Islet precursor cell (in vitro differentiated cells): ENCODE measurements at places on chromosomes 12 and 14.

- no peak for DNase-seq
These were observed 24.5 kb upstream of the PAWR start for GRCh38 chr12:79715308-79715707.

DNA sequence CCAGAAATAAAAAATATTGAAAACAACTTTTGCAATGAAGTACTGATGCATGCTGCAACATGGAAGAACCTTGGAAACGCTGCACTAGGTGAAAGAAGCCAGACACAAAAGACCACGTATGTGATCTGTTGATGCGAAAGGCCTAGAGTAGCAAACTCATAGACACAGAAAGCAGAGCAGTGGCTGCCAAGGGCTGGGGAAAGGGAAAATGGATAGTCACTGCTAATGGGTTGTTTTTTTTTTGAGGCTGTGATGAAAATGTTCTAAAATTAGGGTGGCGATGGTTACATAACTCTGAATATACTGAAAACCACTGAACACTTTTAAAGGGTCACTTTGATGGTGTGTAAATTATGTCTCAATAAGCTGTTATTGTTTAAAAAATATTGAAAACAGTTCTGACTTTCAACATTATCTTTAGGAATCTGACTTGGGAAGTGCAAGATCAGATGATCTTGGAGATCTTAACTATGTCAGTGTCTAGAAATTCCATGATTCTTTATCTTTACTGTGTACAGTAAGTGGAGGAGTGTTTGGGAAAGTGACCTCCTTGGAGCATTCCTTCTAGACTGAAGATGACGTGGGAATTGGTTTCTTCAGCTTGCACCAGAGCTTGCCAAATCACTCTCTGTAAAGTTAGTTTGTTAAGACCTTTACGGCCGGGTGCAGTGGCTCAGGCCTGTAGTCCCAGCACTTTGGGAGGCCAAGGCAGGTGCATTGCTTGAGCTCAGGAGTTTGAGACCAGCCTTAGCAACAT lies 12.4 kb downstream of the MLXIP start:
- DNase-seq = no peak

DNA sequence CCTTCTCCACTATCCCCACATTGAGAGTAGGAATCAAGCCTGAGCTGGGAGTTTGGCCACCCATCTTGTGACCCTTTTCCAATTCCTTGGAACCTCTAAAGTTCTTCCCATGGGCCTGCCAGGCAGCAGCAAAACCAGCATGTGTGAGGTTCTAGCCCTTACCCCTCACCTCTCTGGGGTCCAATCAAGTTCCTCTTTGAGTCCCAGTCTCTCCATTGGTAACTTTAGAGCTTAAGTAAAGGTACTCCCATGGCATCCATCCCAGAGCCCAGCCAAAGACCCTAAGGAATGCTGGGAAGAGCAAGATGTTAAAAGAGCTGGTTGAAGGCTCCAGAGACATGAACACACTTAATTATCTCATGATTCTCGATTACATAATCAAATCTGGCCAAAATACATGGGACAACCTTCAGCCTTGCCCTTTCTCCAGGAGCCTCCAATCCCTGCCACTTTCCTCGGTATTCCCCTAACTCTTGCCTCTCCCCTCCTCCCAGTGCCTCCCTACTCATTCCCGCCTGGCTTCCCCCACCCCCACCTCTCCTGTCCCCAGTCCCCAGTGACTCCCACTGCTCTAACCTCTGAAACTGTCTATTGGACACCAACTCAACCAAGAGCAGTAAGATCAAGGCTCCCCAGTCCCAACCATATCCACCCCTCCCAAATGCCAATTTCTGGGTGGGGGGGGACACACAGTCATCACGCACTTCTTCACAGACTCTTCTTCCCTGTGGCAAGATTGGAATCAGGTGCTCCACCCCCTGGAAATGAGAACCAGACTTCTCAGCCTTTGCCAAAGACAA lies 4.8 kb upstream of the TNS2 start:
- peak; percentile 47 for DNase-seq

GRCh38 chr14:95758331-95758730 lies 44.4 kb upstream of the TCL1A start:
- no peak for DNase-seq

- peak; percentile 93 for DNase-seq
These were observed at the start of gene FZD10 for GRCh38 chr12:130162267-130162666. TSS of gene FZD10 (plus strand) at chr12:130162464. CDS start at chr12:130162943, 479 bp downstream.
